Frontal cortex (tissue), 4 donors: ENCODE measurements at places on chromosomes 7 and 10.

- DNase-seq = no peak
Observed at GRCh38 chr10:116287906-116288501, 15.0 kb upstream of the GFRA1 start.

- no peak for DNase-seq
Observed at GRCh38 chr7:29858191-29858951, 52.1 kb downstream of the WIPF3 start.

DNA sequence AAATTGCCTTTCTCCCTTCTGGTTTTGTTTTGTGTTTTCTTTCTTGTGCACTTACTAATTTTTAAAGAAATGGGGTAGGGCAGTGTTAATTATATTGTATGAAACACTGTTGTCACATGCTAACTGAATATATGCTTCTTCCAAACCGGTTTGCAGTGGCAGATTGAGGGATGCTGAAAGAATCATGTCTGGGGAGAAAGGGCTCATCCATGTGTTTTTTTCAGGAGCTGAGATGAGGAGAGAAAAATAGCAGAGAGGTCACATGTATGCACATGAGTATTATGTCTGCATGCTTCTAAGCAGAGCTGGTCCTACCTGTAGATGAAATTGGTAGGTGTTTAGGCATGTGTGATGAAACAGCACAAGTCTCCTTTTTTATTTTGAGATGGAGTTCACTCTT, 17.0 kb downstream of the SORCS3 start:
- no peak for DNase-seq

- no peak for DNase-seq
Observed at GRCh38 chr10:98302741-98303365, 34.9 kb upstream of the LOXL4 start.
